ENCODE measurements at places on chromosomes 13 and 19.

DNA sequence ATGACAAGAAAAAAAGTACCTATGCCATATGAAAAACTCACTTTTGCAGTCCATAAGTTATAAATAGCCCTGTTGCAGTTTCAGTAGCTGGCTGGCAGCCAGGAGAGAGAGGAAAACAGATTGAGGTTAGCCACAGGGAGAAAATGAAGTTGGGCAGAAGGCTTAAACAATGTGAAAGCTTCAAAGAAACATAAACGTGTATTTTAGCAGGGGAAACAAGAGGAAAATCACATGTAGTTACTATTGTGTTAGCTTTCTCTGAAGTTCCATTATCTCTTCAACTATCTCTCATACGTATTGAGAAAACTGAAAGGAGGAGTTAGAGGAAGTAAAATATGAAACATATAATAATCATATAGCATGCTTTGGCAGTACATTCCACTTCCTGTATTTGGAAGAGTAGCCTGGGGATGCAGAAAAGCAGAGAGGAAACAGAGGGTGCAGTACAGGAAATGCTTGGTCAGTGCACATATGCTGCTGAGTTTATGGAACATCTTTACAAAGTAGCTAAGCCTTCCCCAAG is 1551.1 kb downstream of the EFNB2 start:
- DNase-seq = peak; percentile 74

DNA sequence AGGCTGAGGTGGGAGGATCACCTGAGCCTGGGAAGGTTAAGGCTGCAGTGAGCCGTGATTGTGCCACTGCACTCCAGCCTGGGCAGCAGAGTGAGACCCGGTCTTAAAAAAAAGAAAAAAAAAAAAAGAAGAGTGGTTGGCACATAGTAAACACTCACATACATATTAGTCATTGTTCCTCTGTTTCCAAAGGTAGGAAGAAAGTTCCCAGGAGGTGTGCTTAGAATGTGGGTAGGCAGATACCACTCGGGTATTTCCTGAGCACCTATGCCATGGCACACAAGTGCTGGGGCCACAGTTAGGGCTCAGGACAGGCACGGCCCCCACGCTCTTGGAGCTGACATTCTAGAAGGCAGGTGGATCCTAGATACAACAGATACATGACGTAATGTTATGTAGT is 41.4 kb downstream of the SIPA1L3 start:
- DNase-seq = no peak

- no peak for DNase-seq
Observed at GRCh38 chr19:48487544-48487943, 18.4 kb downstream of the CYTH2 start.

DNA sequence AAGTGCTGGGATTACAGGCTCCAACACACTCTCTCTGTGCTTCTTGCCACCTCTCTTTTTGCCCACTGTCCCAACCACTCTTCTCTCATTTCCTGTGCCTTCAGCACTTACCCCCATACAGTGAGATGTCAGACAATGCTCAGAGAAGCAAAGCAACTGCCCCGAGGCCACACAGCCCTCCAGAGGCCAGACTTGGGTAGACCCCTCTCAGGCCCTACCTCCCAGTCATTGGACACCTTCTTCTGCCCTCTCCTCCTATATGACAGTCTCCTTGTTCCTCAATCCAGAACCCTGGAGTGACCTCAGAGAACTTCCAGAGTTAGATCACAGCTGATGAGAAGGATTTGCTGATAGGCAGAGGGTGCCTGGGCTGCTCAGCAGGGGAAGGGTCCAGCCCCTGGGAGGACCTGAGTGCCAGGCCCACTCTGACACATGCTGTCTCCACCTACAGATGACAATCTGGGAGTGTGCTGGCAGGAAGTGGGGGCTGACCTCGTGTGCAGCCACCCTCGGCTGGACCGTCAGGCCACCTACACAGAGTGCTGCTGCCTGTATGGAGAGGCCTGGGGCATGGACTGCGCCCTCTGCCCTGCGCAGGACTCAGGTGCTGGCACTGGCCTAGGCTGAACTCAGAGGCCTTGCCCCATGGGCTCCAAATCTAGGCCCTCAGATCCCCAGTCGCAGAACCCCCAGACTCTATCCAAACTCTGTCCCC is 24.4 kb downstream of the LTBP4 start:
- DNase-seq = no peak

- DNase-seq = no peak
Observed at GRCh38 chr19:48858984-48859710, 9.3 kb downstream of the PLEKHA4 start.

DNA sequence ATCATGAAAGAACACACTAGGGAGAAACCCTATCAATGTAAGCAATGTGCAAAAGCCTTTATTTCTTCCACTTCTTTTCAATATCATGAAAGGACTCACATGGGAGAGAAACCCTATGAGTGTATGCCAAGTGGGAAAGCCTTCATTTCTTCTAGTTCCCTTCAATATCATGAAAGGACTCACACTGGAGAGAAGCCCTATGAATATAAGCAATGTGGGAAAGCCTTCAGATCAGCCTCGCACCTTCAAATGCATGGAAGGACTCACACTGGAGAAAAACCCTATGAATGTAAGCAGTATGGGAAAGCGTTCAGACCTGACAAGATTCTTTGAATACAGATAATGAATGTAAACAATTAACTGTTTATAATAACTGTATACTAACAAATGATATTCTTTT is 15.0 kb upstream of the ZNF439 start:
- no peak for DNase-seq

DNA sequence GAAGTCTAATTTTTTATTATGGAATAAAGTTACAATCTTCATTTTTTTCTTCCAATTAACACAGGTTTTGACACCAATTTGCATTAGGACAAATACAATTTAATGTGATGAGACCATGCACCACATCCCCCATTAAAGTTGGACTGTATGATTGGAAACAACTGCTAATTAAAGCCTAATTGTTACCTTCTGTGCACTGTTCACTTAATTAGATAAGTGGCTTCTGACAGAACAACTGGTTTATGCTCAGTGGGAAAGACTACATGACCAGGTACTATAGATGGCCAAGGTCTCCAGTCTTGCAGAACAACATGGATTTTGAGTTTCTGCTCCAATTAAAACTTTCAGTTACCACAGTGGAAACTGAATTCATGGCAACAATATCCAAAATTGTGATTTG is 198.1 kb downstream of the FGF14 start:
- DNase-seq = no peak

DNA sequence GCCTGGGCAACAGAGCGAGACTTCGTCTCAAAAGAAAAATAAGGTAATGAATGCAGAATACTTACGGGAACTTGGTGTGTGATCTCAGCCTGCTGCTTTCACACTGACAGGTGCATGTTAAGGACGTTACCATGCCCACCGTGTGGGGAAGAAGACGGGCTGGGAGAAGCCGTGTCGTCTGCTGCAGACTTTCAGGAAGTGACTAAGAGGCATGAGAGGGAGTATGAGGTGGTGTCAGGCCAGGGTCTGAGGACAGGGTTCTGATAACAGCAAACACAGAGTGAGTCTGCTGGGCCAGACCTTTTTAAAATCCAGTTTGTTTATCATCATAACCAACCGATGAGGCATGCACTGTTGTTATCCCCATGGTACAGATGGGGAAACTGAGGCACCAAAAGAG is 13.6 kb upstream of the GALP start:
- no peak for DNase-seq

GRCh38 chr19:30086916-30087315 is 144.9 kb downstream of the URI1 start:
- DNase-seq = no peak

DNA sequence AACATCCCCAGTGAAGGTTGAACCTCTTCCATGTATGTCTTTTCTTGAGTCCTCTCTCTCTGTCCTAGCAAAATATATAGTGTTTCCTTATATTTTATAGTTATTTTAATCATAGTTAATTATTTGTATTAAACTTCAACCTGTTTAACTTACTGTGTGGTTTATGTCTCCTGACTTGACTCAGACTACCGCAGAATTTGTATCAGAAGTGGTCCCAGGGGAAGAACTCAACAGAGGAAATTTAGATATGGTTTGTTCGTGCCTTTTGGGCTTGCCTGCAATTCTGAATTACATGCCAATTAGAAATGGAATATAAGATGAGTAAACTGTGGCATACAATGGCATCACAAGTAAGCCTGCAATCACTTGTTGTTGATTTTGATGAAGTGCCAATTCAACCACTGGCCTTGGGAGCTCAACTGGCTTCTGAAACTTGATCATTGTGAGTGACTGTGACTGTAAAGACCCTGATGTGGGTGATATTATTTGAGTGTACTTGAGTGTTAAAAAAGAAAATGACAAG is 1459.5 kb upstream of the PCDH20 start:
- no peak for DNase-seq

DNA sequence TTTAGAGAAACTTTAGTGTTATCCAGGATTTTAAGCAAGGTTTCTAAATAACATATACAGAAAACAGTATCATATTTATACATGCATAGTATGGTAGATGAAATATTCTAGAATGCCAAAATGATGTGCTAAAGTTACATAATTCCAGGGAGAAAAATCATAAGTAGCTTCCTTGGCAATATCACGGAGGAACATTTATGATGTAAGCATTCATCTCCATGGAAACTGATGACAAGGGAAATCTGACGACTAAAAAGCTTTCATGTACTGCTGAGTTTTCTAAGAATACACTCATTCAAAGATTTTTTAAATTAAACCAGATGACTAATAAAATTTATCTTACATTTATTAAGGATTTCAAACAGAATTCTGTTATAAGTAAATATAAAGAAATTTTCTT is 4.7 kb downstream of the TEX30 start:
- DNase-seq = no peak

GRCh38 chr19:35812220-35813042 is at the start of gene PRODH2:
TSS of gene PRODH2 (minus strand) at chr19:35812845. CDS start at chr19:35812805, 40 bp downstream.
- DNase-seq = no peak

- no peak for DNase-seq
Observed at GRCh38 chr19:16095071-16095571, 16.6 kb upstream of the RAB8A start.

DNA sequence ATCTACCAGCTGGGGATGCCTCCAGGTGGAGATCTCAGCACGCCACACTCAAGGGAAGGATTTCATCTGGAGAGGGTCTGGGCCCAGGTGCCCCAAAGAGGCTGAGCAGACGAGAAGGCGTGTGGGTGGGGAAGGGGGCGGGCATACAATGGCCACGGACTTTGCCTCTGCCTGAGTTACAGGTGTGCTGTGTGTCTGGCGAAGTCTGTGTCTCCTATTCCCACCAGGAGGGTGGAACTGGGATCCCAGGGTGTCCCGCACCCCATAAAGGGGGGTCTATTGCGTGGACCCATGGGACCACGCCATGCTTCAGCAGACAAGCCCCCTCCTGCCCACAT is 3.6 kb downstream of the TLE2 start:
- no peak for DNase-seq

GRCh38 chr13:100636441-100636840 is 38.2 kb downstream of the TMTC4 start:
- no peak for DNase-seq

- DNase-seq = no peak
Observed at GRCh38 chr19:2195914-2196313, 32.2 kb downstream of the DOT1L start.

Measured in fibroblast of skin of abdomen (primary cell).